ENCODE measurements at places on chromosomes 1 and 21.

GRCh38 chr1:205229399-205229871 is 1.7 kb downstream of the TMCC2 start:
- peak; percentile 91 for DNase-seq

- DNase-seq = no peak
Observed at GRCh38 chr1:55081905-55082296, 42.6 kb downstream of the PCSK9 start.

DNA sequence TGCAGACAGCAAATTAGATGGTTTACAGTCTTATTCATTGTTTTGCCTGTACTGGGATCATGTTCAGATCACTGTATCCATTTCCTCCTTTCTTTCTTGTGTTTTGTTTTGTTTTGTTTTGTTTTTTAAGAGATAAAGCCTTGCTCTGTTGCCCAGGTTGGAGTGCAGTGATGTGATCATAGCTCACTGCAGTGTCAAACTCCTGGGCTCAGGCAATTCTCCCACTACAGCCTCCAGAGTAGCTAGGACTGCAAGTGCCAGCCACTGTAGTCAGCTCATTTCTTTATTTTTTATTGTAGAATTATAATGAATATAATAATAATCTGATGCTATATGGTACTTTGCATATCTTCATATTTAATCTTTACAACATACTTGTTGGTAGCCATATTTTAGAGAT is 403.7 kb upstream of the B3GALT2 start:
- no peak for DNase-seq

DNA sequence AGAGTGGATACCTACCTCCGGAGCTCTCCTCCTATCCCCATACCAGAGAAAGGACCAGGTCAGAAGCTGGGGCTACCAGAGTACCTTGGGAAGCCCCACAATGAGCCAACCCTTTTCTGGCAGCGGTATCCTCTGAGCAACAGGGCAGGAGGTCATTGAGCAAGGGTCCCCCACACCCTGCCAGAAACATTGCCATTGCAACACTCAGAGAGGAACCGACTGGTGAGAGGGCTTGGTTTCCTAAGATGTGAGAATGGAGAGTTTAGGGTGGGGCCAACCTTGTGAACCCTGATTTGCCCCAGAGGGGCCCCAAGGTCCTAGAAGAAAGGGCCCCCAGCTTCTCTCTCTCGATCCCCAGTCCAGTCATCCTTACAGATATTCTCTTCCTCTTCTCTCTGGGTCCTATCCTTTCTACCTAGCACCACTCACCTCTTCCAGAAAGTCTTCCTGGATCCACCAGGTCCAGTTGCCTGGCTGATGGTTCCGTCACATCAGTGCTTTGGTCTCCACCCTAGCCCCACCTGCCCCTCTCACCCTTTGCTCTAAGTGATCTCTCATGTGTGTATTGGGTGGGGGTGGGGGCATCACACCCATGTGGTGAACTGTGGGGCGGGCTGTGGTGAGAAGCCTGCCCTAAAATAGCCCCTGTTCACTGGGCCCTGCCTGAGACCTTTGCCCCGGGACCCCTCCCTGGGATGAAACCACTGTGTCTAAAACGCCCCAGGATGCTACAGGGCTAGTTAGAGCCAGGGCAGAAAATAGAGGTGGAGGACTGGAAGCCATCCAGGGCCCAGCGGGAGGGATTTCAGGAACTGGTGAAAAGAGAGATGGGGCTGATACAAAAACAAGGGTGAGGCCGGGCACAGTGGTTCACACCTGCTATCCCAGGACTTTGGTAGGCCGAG is 8.7 kb downstream of the FGR start:
- DNase-seq = no peak

DNA sequence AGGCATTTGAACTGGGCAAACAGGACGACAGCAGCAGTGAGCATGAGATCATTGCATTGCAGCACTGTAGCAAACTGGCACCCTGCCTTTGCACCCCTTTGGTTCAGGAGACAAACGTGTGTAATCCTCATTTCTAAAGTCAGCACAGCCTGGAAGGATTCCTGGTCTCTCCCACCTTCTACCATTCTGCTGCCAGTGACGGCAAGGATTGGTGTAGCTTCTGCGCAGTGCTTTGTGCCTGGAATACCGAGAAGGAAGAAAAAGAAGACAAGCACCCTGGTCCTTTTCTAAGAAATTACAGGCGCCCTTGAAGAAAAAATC is 805.3 kb downstream of the USP25 start:
- peak; percentile 92 for DNase-seq

DNA sequence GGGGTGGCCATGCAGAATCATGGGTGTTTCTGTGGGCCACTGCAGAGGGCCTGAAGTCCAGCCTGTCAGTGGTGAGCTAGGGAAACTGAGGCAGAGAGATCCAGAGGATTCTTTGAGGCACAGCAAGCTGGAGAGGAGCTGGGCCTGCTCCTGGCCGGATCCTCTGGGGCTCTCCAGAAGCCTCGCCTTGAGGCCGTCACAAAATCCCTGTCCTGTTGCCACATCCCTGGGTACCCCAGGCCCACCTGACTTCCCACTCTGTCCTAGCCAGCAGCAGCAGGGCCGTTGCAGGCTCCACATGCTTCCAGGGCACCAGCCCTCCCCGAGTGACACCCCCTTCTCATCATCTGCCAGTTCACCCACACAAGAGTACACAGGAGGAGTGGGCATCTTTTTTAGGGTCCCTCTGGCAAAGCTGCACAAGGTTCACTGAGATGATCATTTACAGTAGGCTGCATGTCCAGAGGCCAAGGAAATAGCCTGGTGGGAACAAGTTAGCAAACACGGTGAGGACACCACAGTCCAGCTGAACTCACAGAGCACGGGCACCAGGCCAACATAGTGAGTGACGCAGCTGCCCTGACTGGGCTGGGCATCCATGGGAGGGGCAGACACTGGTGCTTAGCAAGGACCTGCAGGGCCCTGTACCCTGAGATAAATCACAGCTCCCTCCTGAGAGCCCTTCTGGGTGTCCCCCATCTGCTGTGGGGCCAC is 25.1 kb upstream of the TSPEAR start:
- no peak for DNase-seq

GRCh38 chr1:110612060-110612745 is 6.0 kb upstream of the KCNA2 start:
- no peak for DNase-seq

- DNase-seq = no peak
Observed at GRCh38 chr1:88973520-88974137, 18.8 kb downstream of the KYAT3 start.

DNA sequence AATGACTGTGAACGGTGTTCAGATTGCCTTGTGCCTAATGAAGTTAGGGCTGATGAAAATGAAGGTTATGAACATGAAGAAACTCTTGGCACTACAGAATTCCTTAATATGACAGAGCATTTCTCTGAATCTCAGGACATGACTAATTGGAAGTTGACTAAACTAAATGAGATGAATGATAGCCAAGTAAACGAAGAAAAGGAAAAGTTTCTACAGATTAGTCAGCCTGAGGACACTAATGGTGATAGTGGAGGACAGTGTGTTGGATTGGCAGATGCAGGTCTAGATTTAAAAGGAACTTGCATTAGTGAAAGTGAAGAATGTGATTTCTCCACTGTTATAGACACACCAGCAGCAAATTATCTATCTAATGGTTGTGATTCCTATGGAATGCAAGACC is 96.6 kb downstream of the ZFYVE9 start:
- no peak for DNase-seq

GRCh38 chr1:66519992-66520391 is 14.0 kb upstream of the SGIP1 start:
- no peak for DNase-seq

- no peak for DNase-seq
Observed at GRCh38 chr1:198628067-198628455, 10.8 kb upstream of the PTPRC start.

- no peak for DNase-seq
Observed at GRCh38 chr1:207306023-207306422, 15.5 kb upstream of the CD55 start.

DNA sequence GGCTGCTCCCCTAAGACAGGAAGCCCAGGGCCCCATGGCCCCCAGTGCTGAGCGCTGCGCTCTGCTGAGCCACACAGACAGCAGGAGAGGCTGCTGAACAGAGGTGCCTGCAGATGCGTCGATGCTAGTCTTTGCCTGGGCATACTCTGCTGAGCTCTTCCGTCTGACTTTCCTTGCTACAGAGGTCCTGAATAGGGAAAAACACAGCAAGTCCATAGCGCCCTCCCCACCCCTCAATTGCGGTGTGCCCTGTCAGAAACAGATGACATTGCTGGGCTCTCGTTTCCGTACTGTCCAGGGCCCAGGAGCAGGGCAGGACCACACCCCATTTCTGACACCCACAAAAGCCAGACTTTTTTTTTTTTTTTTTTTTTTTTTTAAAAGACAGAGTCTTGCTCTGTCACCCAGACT is 252.5 kb downstream of the SDCCAG8 start:
- DNase-seq = peak; percentile 49
